ENCODE measurements at places on chromosomes 16 and 17.

- DNase-seq: no peak
These were observed 734 bp downstream of the ARHGDIG start for GRCh38 chr16:280991-281659.

- no peak for DNase-seq
These were observed at the start of gene RNF213 for GRCh38 chr17:80260791-80261158. Gene RNF213, plus strand, starts transcription at chr17:80260852. Its CDS starts 2,830 bp downstream, at chr17:80263682.

DNA sequence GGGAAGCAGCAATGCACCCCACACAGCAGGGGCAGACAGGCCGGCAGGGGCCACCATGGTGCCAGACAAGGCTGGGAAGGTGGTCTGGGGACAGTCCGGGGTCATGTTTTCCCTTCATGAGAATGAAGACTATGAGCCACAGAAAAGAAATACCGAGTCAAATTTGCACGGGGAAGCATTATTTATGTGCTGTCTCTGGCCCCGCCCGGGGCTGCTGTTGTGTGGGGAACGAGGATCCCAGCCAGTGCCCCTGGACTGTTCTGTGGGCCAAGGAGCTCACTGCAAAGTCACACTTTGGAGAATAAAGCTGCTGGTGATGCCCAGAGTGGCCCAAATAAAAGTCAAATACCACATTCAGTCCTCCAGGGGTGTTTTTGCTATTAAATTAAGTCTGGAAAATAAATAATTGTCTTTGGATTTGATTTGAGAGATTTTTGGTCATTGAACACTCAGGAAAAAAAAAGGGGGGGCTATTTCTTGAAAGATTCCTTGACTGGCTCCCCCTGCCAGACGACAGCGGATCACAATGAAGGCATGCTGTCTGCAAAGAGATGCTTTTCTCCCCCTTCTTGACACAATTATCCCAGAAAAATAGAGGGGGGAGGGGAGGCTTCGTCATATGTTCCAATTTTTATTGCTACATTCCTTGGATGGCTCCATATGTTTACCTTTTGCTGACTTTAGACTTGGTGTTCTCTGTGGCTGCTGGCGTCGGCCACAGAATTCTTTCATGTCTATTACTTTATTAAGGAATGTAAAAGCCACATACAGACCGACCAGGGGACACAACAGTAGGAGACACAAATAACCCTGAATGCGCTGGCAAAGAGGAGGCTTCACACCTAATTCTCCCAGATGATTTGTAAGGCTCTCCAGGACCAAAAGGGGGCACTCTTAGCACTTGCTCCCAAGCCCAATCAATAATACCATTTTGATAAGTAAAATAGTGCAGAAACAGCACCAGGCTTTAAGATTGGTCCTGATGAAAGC is 27.1 kb upstream of the ANKFN1 start:
- DNase-seq: peak; percentile 39

DNA sequence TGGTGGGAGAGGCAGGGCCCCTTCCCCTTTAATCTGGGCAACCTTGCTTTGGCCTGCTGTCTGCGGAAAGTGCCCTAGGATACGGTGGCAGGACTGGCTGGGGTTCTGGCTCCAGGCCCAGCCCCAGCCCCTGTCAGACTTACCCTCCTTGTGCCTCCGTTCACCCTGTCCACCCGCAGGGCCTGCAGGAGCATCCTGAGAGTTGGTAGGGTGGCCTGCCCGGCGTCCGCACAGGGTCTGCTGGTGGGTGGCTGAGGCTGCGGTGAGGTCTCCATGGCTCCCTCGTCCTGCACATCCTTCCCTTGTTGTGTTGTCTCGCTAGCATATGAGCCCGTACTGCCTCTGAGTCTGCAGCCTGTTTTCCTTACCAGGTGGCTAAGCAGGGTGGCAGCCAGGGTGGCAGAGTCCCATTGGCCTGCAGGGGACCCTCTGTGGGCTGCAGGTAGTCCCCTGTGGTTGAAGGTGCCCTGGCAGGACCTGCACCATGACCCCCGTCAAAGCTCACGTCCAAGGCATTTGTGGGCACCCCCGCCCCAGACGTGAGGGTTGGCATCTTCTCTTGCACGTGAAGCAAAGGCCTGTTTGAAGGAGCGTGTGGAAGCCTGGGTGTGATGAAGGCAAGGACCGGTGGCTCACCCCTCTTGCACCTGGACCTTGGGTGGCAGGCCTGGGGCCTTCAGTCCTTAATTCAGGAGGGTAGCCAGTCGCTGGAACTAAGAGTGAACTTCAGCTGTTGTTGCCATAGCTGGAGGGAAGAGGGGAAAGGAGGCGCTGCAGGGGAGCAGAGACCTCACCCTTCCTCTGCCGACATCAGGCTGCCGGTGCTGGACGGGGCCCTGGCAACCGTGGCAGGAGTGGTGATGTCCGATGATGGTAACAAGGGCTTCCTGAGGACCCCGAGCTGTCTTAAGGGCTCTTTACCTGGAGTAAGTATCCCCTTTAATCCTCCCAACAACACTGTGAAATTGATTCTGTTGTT is 293.7 kb downstream of the SEC14L1 start:
- DNase-seq: no peak

- peak; percentile 82 for DNase-seq
These were observed 5.1 kb upstream of the GGT6 start for GRCh38 chr17:4565209-4566141.

DNA sequence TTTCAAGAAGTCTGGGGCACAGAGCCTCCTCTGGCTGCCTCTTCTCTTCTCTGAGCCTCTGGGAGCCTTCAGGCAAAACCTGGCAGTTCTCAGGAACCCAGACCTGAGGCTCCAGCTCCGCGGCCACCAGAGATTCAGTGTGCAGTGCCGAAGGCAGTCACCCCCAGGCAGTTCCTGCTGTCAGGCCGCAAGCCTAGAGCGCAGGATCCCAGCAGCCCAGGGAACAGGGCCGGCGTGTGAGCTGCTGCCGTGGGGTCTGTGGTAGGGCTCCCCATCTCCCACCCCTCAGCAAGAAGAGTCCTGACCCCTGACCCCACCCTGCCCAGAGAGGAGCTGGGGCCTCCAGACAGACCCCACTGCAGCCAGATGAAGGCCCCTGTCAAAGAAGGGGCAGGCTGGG is 78.2 kb downstream of the AMFR start:
- no peak for DNase-seq

DNA sequence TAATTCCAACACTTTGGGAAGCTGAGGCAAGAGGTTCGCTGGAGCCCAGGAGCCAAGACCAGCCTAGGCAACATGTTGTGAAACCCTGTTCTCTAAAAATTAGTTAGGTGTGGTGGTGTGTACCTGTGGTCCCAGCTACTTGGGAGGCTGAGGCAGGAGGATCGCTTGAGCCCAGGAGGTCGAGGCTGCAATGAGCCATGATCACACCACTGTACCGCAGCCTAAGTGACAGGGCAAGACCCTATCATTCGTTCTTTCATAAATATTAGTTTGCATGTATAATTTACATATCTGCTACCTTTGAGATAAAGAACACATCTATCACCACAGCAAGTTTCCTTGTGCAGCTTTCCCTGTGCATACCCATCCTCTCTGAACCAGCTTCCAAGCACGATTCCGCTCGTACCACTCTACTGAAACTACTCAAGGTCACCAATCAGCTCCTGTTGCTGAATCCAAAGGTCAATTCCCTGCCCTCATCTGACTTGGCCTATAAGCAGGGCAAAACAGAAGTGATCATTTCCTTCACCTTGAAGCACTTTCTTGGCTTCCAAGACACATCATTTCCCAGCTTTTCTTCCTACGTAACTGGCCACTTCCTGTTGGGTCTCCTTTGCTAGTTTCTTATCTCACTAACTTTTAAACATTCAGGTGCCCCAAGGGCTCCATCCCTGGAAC is 49.1 kb downstream of the GRB2 start:
- no peak for DNase-seq

DNA sequence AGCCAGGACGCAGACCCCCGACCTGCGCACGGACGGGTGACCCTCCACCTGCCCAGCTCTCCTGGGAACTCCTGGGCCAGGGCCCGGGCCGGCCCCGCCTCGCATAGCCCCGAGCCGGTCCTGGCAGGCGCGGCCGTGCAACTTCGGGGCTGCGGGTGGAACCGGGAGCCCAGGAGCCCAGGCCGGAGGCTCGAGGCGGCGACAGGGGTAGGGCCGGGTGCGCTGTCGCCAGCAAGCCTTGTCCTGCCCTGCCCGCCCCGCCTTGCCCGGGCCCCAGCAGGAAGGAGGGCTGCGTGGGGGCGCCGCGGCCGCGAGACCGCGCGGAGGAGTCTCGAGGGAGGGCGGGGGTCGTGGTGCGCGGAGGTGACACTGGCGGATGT is 408 bp downstream of the LMF1 start:
- no peak for DNase-seq

- no peak for DNase-seq
These were observed 222.7 kb downstream of the LGALS9B start for GRCh38 chr17:20244671-20245070.

DNA sequence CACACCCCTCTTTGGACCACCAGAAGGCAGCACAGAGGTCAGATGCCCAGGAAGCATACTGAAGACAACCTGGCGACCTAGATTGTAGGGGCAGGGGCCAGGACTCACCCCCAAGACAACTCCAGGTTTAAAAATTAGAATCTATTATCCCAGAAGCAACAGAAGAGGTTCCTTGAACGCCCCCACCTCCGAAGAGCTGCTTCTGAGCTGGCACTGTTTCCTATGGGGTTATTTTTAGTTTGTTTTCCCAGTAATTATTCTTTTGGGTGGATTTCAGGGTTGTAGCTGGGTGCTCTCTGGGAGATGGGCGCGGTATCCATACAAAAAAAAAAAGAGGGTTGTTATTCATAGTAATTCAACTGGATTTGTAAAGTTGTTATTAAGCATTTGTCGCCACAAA is 10.4 kb upstream of the TMEM132E start:
- no peak for DNase-seq

DNA sequence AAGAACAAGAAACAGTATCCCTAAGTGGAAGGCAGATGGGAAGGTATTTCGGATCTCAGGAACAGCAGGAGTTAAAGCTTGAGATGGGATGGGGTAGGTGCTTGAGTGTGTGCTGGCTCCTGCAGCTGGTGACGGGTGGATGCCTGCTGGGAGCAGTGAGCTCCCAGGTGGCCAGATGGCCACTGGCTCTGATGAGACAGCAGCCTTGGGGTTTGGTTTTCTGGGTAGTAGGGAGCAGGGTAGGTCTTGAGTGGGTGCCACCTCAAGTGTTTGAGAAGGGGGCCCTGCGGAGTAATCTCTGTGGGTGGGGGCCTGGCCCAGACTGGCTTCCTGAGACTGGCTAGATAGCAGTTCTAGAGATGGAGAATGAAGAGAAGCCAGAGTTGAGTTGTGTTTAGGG is 10.3 kb downstream of the EPN2 start:
- no peak for DNase-seq

DNA sequence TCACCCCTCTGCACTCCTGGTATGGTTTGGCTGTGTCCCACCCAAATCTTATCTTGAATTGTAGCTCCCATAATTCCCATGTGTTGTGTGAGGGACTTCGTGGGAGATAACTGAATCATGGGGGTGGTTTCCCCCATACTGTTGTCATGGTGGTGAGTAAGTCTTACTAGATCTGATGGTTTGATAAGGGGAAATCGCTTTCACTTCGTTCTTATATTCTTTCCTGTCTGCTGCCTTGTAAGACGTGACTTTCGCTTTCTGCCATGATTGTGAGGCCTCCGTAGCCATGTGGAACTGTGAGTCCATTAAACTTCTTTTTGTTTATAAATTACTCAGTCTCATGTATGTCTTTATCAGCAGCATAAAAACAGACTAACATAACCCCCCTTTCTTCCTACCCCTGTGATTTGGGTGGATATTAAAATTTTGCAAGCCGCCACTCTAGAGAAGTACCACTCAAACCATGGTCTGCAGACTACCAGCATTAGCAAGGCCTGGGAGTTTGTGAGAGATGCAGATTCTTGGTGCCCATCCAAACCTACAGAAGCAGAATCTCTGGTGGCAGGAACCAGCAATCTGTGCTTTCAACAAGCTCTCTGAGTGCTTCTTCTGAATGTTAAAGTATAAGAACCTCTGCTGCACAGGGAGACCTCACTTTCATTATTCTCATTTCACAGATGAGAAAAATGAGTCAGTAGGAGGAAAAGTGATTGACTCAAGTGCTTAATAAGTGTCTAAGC is 999.5 kb upstream of the EEF2KMT start:
- no peak for DNase-seq

- DNase-seq: no peak
These were observed 30.8 kb upstream of the CBLN1 start for GRCh38 chr16:49312389-49312985.

- DNase-seq: no peak
These were observed 43.2 kb upstream of the DNAJA2 start for GRCh38 chr16:47016700-47017133.

DNA sequence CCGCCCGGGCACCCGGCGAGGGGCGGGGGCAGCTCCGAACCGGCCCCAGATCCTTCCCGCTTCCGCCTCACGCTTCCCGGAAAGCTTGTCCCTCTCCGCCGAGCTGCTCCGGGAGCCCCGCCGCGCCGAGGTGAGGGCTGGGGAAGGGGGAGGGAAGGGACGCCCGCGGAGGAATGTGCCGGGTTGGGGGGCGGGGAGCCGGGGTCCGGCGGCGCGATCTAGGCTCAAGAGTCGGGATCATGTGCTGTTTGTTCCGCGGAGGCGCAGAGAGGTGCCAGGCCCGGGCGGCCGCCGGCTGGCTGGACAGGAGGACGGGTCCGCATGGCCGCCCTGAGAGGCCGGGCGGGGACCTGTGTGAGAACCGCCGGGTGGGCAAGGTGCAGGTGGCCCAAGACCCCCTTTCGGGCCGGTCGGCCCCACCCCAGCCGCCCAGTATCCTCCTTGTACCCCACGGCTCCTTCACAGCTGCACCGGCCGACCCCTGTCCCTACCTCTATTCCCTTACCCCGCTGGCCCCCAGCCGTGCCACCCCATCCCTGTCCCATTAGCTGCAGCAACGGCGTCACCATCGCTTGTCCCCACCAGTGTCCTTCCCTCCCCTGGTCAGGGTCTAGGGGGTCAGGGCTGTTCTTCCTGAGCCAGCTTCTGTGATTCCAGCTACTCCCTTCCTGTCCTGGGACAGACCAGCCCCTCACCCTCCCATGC is 429 bp downstream of the KIF1C start:
- no peak for DNase-seq

GRCh38 chr16:88792078-88792550 is 7.1 kb upstream of the PIEZO1 start:
- no peak for DNase-seq

DNA sequence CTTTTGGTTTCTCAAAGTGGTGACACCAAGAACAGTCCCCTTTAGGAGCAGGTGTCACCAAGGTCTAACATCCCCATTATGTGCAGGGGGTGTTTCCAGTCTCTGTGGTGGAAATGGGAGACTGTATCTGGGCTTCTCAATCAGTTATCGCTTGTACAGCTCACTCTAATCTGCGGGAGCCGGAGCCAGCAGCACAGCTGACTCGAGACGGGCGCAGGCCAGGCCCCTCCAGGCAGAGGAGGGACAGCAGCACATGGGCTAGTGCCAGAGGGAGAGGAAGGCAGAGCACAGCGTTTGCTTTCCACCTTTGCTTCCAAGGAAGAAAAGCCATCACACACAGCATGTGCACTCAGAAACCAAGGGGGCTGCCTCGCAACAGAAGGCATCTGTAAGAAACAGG is 91.2 kb upstream of the CREBBP start:
- no peak for DNase-seq

- DNase-seq: no peak
These were observed 6.2 kb downstream of the TAF1C start for GRCh38 chr16:84180519-84181140.

DNA sequence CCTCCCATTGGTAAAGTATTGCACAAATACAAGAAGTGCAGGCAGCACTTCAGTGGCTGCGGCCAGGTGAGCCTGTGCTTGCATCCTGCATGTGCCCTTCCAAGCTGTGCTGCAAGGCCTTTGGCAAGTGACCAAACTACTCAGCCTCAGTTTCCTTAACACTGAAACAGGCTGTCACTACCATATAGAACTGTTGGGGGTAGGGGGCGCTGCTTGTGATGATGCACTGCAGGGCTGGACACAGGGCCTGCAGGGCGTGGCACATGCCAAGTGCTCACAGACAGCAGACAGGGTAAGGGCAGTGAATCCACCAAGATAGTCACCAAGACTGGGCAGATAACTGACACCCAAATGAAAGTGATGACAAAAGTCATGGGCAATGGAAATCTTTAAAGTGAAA is 65.6 kb upstream of the SREBF1 start:
- DNase-seq: no peak

All from dermis microvascular lymphatic vessel endothelial cell (primary cell).